ENCODE measurements at places on chromosomes 7 and 10.

DNA sequence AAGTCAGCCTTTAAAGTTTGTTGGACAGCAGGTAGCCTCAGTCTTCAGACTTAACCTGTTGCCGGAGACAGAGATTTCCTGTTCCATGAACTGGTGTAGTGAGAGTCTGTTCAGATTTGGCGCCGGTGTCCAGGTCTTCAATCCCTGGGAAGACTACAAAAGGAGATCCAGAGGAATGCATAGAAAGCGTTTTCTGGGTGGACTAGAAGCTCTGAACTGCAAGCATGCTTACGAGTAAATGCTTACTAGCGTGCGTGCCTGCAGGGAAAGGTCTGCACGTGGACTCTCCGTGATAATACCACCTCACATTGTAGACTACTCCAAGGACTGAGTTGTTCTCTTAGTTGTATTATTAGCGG, 878 bp downstream of the GLRX3 start:
- peak; percentile 26 for DNase-seq

DNA sequence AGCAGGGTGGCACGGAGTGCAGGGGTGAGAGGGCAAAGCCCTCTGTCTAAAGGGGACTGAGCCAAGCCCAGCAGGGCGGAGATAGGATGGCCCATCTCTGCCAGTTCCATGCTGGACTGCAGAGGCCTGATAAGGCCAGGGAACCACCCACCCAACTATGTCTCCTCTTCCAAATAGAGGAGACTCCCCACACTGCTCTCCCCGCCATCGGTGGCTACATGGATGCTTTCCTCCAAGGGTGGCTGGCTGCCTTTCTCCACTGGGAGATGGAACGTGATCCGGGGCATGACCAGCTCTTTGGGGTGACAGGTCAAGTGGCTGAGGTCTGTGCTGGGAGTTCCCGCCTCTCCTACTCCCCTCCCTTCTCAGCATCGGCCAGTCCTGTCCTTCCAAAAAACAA, 58.1 kb upstream of the MXI1 start:
- DNase-seq, result peak; percentile 89

GRCh38 chr7:43700059-43700501, 29.2 kb downstream of the COA1 start:
- peak; percentile 81 for DNase-seq

DNA sequence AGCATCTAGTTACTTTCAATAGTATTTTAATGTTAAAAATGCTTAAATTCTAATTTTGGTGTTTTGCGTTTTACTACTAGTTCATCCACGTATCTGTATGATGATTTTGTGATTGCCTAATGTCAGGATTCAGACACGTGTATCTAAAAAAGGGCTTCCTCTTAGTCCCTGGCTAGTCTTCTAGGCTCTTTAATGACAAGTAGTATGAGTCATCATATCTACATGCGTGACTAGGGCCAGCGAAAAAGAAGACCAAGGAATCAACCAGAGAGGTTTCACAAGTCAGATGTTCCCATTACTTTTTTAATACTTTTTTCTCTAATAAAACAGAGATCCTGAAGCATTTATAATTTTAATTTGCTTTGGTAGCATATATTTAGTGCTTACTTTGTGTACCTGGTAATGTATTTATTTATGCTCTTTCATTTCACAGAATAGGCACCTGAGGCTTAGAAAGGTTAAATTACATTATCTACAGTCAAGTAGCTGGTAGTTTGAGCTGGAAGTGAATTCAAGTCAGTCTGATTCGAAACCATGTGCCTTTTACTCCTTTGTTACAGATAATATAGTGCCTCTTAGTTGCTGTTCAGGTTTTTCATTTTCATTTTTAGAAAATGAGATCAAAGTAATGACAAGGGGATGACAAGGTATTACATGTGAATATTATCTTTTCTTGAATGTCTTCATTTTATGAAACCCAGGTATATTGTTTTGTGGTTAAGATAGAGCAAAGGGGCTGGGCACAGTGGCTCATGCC, 140.3 kb downstream of the FOXP2 start:
- no peak for DNase-seq

DNA sequence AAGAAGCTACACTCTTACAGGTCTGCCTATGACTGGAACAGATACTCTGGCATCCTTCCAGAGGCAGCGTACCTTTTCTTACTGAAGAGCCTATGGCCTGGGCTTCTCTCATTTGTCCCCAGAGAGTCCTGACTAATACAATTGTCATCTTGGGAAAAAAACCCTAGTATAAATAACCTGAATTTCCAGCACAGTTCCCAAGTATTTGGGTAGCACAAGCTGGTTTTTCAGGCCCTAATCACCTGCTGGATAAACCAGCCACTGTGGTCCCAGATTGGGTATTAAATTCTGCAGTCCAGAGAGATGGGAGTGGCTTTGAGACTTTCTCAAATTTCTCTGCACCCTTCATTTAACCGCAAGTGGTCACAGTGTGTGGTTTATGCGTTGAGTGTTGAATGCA, 186.8 kb upstream of the NEBL start:
- DNase-seq, result no peak

DNA sequence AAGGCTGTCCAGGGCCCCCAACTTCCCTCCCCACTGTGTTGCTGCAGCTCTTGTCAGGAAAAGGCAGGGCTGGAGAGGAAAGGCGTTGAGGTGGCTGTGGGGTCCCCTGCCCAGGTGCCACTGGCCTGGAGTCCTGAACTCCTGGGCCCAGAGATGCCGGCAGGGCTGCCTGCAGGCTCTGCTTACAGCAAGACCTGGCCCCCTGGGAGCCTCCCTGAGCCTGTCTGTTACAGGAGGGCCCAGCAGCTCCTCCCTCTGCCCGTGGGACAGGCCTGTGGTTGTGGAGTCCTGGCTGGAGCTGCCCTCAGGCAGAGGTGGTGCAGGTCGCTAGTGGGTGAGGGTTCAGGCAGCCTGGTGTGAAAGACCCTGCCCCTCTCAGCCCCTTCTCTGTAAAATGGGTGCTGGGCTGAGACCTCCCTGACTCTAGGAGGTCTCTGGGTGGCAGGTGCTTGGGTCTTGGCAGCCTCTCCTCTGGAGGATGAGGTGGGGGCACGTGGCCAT, 9.9 kb downstream of the ANTXRL start:
- no peak for DNase-seq

DNA sequence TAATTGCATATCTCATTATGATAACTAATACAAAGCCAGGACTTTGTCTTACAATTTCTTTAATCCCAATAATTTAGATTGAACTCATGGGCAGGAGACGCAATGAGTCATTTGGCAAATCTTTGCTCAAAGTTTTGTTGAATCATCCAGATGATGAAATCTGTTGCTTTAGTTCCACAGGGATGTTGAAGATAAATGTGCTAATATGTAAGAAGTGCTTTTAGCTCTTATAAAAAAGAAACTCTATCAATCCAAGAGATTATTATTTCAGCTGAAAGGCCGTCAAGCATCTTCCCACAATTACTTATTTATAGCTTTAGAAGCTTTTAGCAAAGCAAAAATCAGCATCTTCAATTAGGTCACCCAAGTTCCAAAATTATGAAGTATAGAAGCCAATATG, 36.8 kb upstream of the ANK3 start:
- DNase-seq, result no peak

DNA sequence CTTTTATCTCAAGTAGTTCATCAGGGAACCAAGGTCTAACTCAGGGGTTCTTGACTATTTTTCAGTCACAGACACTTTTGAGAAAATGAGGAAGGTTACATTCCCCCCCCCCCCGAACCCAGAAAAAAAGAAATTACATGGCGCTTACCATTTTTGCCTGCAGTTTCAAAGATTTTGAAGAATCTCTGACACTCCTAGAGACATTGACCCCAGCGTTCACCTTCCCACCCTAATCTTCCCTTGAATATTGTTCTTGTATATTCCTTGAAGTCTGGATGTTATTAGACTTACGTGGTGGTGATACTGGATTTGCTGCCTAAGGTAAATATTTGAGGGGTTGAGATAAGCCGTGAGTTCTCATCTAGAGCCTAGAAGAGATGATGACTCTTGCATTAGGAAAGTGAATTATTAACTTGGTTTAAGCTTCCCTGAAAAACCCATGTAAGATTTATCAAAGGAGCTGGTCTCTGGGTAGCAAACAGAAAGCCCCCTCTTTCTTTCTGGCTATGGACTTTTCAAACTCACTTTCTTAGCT, 245.7 kb upstream of the FOXK1 start:
- no peak for DNase-seq

- DNase-seq, result no peak
Measured at GRCh38 chr7:111424768-111425167, 137.5 kb downstream of the IMMP2L start.

GRCh38 chr10:125064681-125065492, 95.5 kb downstream of the CTBP2 start:
- DNase-seq, result no peak

DNA sequence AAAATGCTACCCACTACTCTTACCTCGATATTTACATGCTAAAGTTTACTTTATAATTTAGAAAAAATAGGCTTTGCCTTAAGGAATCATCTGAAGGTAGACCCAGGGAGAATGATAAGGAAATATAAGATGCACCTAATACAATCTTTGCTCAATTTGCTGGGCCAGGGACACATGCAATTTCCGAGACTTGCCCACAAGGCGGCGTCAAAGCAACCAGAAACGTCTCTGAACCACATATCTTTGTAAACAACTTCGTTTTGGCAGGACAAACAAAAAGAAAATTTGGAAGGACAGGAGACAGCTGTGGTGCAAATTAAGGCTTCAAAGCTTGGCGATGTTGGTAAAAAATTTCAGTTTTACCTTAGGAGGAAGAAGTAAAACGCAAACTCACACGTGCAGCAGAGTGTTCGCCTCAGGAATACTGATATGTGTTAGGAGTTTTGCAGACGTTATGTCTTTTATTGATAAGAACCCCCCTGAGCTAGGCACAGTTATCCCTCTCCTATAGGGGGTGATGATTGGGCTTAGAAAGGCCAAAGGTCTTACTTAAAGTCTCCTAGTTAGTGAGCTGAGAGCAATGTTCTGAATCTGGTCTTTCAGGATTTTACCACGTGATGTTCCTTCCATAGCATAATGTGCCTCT, 134.3 kb downstream of the PRKCQ start:
- DNase-seq, result peak; percentile 84

DNA sequence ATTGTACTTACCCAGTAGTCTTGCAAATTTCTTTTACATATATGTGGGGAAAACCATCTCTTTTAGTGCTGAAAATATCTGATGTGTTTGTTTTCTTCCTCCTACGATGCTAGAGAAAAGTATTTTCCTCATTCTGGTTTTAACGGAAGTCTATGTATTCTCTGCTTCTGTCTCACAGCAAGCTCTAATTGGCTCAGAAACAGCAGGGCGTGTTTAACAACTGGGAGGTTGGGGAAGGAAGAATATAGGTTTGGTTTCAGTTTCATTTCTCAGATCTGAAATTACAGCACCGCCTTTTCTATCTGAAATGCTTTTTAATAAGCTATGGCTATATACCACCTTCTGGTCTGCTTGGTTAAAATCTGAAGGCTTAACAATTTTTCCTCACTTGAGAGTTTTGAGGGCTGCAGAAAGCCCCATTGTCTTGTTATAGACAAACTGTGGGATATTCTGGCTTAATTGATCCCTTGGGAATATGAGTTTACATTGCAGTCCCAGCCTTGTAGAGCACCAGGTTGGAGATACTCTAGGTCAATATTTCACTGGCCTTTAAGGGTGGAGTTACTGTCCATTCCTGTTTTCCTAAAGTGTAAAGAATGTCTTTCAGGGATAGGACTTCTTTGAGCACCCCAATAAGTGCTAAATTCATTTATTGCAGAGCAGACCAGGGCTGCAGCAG, at the start of gene SAMD9:
Gene SAMD9, minus strand, starts transcription at position 128 of the 679 bp plus-strand sequence. CDS start 11,882 bp downstream, outside the sequence.
- DNase-seq, result peak; percentile 78

DNA sequence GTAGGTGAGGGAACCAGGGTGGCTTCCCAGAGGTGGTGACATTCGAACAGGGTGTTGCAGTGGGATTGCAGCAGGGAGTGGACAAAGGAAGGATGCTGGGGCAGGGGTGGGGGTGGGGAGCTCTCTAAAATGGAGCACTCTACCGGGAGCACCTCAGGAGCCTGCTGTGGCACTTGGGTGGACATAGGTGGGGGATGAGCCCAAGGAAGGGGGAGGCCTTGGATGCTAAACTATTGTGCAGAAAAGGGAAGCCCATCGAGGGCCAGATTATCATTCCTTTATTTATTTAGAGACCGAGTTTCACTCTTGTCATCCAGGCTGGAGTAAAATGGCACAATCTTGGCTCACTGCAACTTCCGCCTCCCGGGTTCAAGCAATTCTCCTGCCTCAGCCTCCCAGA, 3.3 kb upstream of the STX1A start:
- no peak for DNase-seq
